GM03348 (cell line): ENCODE measurements at places on chromosomes 12 and 14.

DNA sequence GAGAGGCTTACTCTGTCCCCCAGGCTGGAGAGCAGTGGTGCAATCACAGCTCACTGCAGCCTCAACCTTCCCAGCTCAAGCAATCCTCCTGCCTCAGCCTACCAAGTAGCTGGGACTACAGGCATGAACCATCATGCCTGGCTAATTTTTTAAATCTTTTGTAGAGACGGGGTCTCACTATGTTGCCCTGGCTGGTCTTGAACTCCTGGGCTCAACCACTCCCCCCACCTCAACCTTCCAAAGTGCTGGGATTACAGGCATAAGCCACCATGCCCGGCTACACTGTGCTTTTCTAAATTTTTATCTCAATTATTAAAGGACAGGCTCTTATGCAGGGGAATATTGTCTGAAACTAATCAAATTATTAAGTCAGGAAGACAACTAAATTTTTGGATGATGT is 44.6 kb downstream of the EML1 start:
- DNase-seq = no peak

DNA sequence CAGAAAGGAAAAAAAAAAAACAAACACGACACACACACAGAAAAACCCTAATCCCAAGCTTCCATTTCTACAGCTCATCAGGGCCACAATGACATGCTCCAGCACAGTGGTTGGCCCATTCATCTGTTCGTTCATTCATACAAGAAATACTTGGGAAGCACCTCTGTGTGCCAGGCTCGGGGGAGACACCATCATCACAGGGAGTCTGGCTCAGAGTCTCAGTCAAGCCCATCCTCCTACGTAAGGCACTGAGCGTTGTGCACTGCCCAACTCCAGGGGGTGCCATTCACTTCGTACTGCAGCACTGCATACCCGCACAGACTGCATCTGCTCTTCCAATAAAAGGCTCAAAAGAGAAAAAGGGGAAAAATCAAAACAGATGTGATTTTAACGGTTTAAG is 15.3 kb downstream of the VPS37B start:
- DNase-seq = peak; percentile 50

GRCh38 chr12:22499445-22499844 is 44.9 kb downstream of the C2CD5 start:
- DNase-seq = no peak

- DNase-seq = no peak
Measured at GRCh38 chr12:6205144-6205539, 4.9 kb downstream of the CD9 start.

DNA sequence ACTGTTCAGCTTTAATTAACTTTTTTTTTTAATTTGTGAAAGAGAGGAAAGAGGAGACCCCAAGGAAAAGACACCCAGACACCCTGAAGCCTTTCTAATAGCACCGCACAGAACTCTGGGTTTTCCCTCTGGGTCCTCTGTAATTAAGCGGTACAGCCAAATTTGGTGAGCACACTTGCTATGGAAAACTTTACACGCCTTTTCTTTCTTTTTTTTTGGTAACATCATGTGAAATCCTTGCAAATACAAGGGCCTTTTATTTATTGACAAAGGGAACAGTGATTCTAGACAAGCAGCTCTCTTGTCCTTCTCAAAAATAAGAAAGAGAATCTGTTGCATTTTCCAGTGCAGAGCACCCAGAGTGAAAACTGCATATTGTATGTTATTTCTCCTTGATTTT is 44.4 kb upstream of the CPM start:
- DNase-seq = no peak

DNA sequence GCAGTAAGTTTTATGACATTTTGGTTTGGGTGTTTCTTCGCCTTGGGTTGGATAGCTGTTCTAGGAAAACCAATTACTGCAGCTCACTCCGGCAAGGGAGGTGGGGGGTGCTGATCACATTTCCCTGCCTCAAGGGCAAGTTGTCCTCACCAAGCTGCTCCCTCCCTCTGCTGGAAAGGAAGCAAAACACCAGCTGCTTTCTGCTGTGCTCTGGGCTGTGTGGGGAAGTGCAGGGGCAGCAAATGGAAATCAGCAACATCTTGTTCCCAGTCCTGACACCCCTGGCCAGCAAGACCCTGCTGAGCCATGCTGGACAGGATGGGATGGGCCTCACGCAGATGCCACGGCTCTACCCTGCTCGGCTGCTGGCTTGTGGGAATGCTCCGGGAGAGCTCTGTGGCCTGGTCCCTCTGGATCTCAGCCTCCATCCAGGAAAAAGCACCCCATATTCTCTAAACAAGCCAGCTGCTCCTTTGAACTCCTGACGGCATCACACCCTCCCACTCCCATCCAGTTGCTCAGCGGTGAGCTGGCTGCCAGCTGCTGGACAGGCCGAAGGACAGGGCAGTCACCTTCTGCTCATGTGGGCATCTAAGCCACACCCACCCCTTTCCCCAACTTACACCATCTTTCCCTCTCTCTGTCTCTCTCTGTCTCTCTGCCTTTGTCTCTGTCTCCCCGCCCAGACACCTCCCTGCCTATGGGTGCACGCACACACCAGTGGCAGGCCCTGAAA is 52.4 kb upstream of the EIF5 start:
- peak; percentile 88 for DNase-seq

DNA sequence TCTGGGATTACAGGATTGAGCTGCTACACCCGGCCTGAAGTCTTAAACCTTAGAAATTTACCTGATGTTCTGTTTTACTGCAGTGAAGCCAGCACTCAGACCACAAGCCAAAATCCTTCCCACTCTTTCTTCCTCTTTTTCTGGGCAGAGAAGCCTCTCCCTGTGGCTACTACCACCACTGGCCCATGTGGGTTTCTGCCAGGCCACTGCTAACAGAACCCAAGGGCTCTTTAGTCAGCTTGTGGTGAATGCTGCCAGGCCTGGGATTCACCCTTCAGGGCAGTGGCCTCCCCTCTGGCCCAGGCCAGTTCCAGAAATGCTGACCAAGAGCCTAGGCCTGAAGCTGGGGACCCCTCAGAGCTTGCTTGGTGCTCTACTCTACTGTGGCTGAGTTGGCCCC is 35.3 kb downstream of the GAS2L3 start:
- no peak for DNase-seq

DNA sequence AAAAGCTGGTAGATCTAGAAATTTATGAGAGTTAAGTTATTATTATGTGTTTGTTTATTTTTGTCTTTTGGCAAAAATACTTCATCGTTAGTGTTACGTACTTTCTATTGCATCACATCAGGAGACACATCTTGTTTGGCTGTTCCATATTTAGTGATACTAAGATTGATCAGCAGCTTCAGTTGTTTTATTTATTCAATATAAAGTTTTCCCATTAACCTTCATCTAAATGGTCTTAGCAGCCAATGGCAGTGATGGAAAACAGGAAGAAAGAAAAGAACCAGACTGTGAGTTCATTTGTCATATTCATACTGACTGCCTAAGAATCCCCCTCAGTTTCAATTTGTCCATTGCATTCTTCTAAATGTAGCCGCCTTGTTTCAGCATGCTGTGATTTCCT is 122.3 kb downstream of the METTL25 start:
- no peak for DNase-seq

- no peak for DNase-seq
Measured at GRCh38 chr14:20667957-20668356, 16.4 kb upstream of the RNASE4 start.

DNA sequence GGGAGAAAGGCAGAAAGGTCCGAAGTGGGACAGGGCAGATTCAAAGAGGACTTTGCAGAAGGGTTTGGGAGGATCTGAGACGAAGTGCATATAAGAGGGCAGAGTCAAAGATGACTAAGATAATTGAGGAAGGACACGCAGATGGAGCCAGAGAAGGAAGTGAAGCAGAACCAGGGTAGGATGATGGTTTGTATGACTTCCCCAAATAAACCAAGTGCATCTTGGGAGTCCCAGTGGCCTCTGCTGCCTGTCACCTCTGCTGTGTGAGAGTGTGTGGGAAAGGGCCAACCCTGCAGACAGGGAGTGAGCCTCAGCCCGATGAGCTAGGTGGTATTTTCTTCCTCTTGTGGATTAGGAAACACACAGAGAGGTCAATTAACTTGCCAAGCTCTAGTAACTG is 36.8 kb downstream of the FLVCR2 start:
- no peak for DNase-seq

GRCh38 chr12:123849517-123849916 is 87.4 kb downstream of the DNAH10 start:
- no peak for DNase-seq

- no peak for DNase-seq
Measured at GRCh38 chr14:28468191-28469151, 298.1 kb upstream of the FOXG1 start.

GRCh38 chr12:108821407-108822397 is 35.7 kb downstream of the SSH1 start:
- DNase-seq = no peak
